ENCODE measurements at places on chromosomes 5 and 9.

- no peak for DNase-seq
Measured at GRCh38 chr5:153222936-153223335, 267.5 kb upstream of the GRIA1 start.

- no peak for DNase-seq
Measured at GRCh38 chr5:176784218-176785165, 25.9 kb upstream of the UNC5A start.

DNA sequence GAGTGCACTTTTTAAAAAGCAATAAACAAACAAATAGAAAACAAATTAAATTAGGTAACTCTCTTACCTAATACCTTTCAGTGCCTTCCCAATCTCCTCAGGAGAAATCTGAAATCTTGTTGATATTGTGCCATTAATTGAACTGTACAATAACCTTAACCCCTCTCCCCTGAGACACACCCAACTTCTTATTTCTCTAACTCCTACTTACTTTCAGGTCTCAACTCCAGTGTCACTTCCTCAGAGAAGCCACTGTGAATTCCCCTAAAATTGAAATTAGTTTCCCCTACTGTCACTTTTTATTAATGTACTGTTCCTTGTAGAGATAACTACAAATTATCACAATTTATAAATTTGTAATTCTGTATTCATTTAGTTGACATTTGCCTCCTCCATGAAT is 295.3 kb upstream of the TNC start:
- DNase-seq = no peak

- no peak for DNase-seq
Measured at GRCh38 chr5:53616939-53617549, 56.6 kb downstream of the NDUFS4 start.

DNA sequence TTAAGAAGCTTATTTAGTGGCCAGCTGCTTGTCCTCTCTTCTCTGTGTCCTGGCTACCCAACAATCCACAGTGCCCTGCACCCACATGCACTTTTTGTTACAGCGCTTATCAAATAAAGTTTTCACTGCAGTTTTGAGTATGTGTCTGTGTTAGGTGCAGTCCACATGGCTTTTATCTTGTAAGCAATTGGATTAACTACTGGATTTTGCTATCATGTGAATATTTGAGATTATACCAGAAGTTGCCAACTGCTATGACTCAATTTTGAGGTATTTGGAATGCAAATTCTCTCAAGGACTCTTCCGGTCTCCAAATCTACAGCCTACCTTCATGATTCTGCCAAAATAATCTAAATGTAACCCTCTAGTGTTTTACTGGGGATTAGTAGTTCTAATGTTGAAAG is 690.2 kb downstream of the NR2F1-AS1 start:
- DNase-seq = no peak

DNA sequence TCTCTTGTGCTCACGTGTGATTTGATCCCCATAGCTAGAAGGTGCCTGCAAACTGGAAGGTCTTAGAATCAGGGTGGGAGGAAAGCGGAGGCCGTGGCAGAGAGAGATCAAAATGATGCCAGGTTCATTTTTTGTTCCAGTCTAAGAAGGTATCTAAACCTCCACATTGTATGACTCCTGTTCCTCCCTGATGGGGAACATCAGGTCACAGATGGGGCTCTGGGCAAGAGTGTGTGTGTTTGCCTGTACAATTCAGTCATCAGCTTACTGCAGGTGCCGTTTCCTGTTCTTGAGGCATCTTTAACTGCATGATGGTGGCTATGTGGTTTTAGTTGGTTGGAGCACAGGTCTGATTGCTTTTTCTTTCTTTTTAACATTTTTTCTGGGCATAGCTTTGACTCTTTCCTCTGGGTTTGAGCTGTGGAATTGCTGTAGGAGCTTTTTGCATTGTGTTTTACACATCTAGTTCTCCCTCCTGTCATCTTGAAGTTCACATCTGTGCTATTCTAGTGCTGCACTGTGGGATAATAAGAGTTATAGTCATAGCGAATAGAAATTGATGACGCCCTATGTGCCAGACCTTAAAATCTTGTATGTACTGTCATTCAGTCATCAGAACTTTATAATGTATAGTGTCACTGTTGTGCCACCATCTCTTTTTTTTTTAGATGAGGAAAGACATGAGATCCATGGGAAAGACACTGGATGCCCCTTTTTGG is 30.8 kb downstream of the ARHGAP26 start:
- DNase-seq = peak; percentile 55

DNA sequence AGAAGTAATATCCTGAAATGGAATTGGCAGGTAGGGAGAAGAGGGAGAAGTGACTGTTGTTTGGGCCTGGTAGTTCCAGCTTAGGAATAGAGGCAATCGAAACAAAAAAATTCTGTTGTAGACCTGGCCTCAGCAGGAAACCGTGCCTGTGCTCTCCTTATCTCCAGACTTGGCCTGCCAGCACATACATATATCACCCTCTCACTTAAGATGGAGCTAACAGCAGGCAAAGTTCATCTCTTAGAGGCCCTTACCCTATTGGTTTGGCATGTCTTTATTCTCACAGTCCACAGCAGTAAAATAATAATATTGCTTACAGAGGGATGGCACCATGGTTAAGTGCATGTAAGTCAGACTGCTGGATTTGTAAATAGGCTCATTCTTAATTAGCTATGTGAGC is 19.6 kb upstream of the TNC start:
- DNase-seq = no peak

DNA sequence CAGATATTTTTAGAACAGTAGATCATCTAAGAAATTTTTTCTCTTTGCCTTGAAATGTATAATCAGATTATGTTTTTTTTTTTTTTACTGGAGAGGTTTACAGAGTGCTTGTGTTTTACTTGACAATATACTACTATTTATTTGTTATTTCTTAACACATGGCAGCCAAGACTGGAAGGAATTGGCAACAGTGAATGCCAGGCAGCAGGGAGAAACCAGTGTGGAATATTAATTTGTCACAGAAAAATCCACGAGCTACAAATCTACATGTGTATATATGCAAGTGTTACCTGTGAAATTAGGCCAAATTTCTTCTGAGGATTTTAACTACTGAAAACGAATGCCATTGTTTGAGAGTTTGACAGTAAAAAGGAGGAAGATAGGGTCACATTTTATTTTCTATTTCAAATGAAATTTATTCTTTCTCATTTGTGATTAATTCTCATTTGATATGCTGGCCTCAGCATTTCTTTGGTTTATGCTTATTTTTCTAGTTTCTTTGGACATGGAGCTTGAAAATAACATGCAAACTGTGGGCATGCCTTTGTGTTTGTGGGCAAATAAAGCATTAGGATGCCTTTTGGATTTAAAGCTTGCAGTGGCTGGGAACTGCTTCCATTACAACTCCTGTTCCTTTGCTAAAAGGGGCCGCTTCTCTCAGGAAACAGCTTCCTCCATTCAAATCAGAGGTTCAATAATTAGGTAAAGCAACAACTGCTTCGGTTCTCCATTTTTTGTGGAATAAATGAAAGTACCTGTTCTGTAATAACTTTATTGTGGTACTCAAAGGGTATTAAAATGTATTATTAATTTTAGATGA is 39.0 kb upstream of the ZFYVE16 start:
- DNase-seq = no peak

DNA sequence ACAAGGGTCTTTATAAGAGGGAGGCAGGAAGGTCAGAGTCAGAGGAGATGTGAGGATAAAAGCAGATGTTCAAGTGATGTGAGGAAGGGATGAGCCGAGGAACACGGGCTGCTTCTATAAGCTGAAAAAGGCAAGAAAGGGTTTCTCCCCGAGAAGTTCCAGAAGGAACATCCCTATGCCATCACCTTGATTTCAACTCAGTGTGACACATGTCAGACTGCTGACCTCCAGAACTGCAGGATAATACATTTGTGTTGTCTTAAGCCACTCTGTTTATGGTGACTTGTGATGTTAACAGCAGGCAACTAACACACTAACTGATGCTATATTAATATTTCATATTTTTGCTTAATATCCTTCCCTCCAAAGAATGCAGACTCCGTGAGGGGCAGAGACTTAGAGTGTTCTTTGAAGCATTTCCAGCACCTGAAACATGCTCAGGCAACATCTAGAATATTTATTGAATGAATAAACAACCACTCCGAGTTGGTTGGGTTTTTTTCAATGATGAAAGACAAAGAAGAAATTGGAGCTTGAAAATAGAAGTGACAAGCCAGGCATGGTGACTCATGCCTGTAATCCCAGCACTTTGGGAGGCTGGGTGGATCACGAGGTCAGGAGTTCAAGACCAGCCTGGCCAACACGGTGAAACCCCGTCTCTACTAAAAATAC is 77.6 kb upstream of the ADRA1B start:
- no peak for DNase-seq

DNA sequence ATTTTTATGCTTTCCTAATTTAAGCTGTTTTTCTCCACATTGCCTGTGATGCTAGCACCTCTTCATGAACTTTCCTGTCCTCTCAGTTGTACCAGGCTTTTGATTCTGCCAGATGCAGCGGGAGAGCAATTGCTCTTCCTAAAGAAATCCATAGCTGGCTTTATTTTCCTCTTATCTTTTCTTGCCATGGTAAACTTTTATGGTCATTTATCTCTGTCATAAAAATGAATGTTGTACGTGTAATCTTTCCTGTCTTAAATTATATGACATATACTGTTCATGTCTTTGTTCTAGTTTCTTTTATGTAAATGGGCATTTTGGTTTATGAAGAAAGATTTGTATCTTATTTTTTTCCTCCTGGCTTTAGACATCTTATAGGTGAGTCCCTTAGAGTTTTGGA is 127.5 kb downstream of the SH3GL2 start:
- DNase-seq = no peak

DNA sequence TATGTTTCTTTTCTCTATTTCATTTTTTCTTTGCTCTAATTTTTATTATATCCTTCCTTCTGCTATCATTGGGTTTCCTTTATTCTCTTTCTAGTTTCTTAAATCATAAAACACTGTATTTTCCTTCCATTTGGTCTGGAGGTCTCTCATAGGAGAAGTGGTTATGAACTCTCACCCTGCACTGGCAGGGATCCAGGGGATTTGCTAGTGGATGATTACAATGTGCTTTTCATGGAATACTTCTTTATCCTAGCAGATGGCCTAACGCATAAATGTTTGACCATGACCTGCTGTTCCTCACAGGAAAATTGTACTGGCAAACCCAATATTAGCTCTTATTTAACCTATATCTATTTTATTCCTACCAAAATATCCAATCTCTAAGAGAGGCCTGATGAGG is 31.5 kb upstream of the SGCD start:
- DNase-seq = no peak

- no peak for DNase-seq
Measured at GRCh38 chr9:125544484-125544883, 162.5 kb downstream of the MAPKAP1 start.

GRCh38 chr9:98775831-98776441 is 20.4 kb downstream of the ANKS6 start:
- DNase-seq = no peak

DNA sequence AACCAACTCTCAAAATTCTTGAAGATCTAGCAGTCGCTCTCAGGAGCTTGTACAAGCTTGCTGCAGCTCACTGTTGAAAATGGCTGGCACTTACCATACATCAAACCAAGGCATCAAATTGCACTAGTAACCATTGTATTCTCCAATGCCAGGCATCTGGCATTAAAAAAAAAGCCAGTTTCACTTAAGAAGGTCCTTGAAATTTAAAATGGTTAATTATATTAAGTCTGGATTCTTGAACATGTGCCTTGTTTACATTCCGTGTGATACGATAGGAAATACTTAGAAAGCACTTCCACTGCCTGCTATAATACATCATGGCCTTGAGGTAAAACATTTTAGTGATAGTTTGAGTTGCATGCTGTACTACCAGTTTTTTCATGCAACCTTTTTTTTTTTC is 300.7 kb downstream of the KDM4C start:
- no peak for DNase-seq

GRCh38 chr5:172777881-172778814 is 7.2 kb upstream of the DUSP1 start:
- DNase-seq = no peak

GRCh38 chr5:4614088-4614487 is 526.0 kb upstream of the ADAMTS16 start:
- no peak for DNase-seq

DNA sequence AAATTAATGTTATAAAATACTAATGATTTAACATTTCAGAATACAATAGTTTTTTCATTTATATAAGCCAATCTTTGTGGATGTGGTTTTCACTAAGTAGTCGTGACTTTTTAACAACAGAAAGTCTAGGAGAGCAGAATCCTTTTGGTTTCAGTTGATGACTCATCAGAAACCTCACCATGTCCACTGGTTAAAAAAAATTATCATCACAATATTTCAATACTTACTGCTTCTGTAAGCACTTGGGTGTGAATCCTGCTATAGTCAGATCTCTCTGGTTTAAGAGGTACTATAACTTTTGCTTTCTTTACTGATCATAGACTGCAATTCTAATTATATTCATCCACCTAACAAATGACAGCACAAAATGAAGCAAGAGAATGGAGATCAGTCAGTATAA is 77.2 kb downstream of the MRPS30 start:
- no peak for DNase-seq

- DNase-seq = no peak
Measured at GRCh38 chr5:66645039-66645438, 48.8 kb downstream of the MAST4 start.
